Chondrocyte (in vitro differentiated cells): ENCODE measurements at places on chromosomes 16 and 17. TPM values are rescaled to one million over a fixed set of nuclear protein-coding genes. Genes with fewer than 3 reads are reported as not detected.

- H3K4me1 ChIP-seq, result no peaks in the 10 kb centered on the region
- no peak for DNase-seq
- H3K27me3 ChIP-seq, result no peaks in the 10 kb centered on the region
- H3K36me3 ChIP-seq, result no peaks in the 10 kb centered on the region
Measured at GRCh38 chr16:19765860-19766553, 47.9 kb downstream of the IQCK start.

SECTM1 gene
- total RNA-seq, result 1.3 to 2.5 TPM (median 2.1 TPM) in 3 replicates

LLGL1 gene
- total RNA-seq, result 38.7 to 41.8 TPM (median 39.0 TPM) in 3 replicates

IFI35 gene
- total RNA-seq, result 9.0 to 20.9 TPM (median 12.8 TPM) in 3 replicates

WNT3 gene
- total RNA-seq, result 4.1 to 5.2 TPM (median 4.9 TPM) in 3 replicates

DNA sequence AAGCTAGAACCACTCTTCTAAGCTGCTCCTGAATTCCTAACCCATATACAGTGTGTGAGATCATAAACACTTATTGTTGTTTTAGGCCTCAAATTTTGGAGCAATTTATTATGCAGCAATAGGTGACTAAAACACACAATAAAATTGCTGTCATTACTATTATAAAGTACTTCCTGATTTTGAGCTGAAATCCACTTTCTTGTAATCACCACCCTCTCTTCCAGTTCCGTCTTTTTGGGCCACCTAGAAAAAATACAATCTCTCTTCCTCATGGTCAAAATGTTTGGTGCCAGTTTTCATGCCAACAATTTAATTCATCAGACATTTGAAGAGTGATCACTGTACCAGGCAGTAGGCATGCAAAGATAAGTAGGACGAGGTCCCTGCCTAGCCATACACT, 43.3 kb upstream of the NF1 start:
- peaks cover 17% of the 10 kb centered on the region for H3K4me1 ChIP-seq
- no peaks in the 10 kb centered on the region for H3K27me3 ChIP-seq
- peaks cover 8% of the 10 kb centered on the region for H3K36me3 ChIP-seq
- peak overlapping the region; percentile 92 for H3K27ac ChIP-seq
- no peak for DNase-seq
- H3K4me3 ChIP-seq, result no peak overlapping the region

- no peaks in the 10 kb centered on the region for H3K4me1 ChIP-seq
- H3K27me3 ChIP-seq, result no peaks in the 10 kb centered on the region
- no peak overlapping the region for H3K4me3 ChIP-seq
- no peak for DNase-seq
- H3K36me3 ChIP-seq, result no peaks in the 10 kb centered on the region
Measured at GRCh38 chr16:49589544-49590031, 216.0 kb downstream of the C16orf78 start.
